ENCODE measurements at places on chromosomes 1 and 21. TPM values are rescaled to one million over a fixed set of nuclear protein-coding genes. Genes with fewer than 3 reads are reported as not detected.

Gene CRNN
- total RNA-seq: 0.05 TPM

Gene MSH4
- 0.19 TPM for total RNA-seq

Gene APCS
- 0.05 TPM for total RNA-seq

Gene CA14
- total RNA-seq: 0.09 TPM

Gene GJC2
- 1.5 TPM for total RNA-seq

Gene GBP3
- total RNA-seq: 13.2 TPM

Gene CHD5
- total RNA-seq: 0.28 TPM

Gene ACTN2
- 0.38 TPM for total RNA-seq
